ENCODE measurements at places on chromosomes 11 and 22.
A peak's percentile ranks its signal among the peaks of the same experiment; 100 is the strongest.

GRCh38 chr22:44225091-44225689 is 44.5 kb downstream of the PARVG start:
- no peak for DNase-seq

GRCh38 chr11:41005986-41006385 is 453.5 kb downstream of the LRRC4C start:
- DNase-seq, result no peak

DNA sequence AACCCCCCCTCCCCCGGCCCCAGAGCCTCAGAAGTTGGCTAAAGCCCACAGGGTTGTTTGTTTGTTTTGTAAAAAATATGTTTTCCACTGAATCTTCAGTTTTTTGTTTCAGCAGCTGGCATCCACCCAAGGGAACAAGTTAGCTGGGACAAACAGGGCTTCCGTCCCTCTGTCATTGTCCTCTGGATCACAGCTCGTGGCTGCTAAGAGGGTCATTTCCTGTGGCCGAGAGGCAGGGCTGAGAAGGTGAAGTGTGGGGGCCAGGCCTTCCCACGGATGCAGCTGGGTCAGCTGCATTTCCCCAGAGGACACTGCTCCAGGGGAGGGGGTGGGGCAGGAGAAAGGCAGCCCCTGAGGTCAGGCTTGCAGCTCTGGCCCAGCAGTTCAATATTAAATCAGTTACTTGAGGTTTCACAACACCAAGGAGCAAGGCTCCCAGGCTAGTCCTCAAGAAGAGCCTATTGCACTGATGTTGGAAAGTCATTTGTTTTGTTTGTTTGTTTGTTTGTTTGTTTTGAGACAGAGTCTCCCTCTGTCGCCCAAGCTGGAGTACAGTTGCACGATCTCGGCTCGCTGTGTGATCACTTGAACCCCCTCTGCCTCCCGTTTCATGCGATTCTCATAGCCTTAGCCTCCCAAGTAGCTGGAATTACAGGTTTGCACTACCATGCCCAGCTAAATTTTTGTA is 34.4 kb upstream of the SMTN start:
- DNase-seq, result no peak

GRCh38 chr22:41612603-41613306 is 8.1 kb downstream of the DESI1 start:
- no peak for DNase-seq

- DNase-seq, result no peak
Observed at GRCh38 chr11:8369592-8370205, 106.0 kb upstream of the LMO1 start.

DNA sequence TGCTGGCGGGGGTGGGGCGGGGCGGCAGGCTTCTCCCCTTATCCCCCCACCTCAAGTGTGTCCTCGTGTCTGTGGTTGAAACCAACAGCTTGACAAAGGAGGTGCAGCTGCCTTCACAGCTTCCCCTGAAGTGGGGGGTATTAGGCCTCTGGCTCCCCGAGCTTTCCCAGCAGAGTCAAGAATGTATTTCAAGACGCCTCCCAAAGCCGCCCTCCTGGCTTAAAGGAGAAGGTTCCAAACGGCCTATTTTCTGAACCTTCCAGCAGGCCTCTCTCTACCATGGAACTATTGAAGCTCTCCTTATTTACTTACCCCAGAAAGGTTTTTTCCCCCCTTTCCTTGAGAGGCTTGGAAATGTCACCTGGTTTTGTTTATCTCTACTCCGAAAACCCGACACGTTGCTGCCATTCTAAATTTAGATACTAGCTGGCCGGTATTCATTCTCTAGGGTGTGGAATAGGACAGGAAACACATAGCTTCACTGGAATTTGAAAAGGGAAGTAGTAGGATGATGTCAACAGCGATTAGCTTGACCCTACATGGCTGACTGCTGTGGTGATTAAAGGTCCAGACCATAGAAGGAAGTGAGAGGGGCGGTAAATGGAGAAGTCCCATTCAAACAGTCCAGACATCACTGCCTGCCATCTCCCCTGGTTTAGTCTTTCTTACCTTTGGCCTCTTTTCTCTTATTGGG is 671 bp upstream of the PICALM start:
- DNase-seq, result no peak

- DNase-seq, result no peak
Observed at GRCh38 chr11:47123094-47123493, 53.6 kb downstream of the ARFGAP2 start.

DNA sequence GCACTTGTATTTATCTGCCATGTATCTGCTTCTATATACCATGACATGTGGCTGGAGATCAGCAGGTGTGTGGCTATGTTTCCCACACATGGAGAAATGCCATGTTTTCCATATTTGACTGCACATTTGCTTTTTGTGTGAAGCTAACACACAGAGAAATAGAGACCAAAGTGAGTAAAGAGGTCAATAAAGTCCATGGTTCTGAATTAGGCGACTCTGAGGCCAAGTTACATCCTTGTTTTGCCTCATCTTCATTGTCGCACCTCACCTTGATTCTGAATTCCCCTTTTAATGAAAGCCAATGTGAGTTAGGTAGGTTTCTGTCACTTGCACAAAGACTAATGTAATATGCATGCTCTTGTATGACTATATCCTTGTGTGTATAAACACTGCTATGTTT is 194.1 kb downstream of the INSC start:
- no peak for DNase-seq

- no peak for DNase-seq
Observed at GRCh38 chr11:85029964-85030363, 597.2 kb downstream of the DLG2 start.

- DNase-seq, result no peak
Observed at GRCh38 chr11:23865341-23865975, 631.4 kb upstream of the LUZP2 start.

DNA sequence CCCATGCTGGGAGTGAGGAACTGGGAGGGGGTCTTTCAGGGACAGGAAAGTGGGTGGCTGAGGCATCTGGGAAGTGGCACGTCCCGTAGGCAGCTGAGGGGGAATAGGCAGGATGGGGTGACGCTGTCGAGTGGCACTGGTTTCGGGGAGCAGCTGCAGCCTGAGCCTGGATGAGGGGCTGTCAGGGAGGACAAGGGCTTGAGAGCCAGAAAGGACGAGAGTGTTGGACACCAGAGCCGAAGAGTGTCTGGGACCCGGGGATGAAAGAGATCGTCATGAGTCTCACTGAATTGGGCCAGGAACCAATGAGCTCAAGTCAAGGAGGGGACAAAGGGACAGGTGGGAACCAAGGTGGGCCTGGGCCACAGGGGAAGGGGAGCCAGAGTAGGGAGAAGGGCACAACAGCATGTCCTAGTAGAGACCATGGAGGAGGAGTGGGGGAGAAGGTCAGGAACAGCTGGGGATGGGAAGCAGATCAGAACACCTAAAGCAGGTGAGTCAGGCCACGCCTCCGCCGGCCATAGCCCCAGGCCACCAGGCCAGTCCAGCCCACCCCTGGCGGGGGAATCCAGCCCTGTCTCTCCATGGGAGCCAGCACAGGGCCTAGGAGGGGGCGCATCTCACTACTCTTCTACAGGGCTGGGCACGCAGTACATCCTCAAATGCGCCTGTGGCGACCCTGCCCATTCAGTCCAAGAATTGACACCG is 4.2 kb downstream of the RAB3IL1 start:
- DNase-seq, result no peak

GRCh38 chr22:27435844-27436576 is 365.5 kb downstream of the MN1 start:
- no peak for DNase-seq

- DNase-seq, result no peak
Observed at GRCh38 chr11:114821621-114822412, 143.5 kb downstream of the NXPE2 start.

DNA sequence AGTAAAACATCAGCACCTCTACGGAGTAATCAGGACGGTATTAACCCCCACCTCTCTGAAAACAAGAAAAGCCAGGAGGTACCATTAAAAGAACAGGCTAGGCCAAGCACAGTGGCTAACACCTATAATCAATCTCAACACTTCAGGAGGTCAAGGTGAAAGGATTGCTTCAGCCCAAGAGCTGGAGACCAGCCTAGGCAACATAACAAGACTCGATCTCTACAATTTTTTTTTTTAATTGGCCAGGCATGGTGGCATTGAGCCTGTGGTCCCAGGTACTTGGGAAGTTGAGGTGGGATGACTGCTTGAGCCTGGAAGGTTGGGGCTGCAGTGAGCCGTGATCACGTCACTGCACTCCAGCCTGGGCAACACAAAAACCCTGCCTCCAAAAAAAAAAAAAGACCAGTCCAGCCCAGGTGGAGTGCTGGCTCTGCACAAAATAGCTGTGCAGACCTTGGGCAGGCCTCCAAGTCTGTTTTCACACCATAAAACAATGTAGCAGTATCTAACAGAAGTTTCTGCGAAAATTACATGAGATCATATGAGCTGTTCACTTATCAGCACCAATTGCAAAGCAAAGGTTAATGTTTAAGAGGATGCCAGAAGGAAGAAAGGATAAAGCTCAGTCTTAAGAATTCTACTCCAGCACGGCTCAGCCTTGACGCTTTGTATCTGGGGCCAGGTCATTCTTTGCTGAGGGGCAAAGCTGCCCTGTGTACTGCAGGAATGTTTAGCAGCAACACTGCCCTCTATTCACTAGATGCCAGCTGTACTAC is 14.8 kb downstream of the CHKA start:
- no peak for DNase-seq

DNA sequence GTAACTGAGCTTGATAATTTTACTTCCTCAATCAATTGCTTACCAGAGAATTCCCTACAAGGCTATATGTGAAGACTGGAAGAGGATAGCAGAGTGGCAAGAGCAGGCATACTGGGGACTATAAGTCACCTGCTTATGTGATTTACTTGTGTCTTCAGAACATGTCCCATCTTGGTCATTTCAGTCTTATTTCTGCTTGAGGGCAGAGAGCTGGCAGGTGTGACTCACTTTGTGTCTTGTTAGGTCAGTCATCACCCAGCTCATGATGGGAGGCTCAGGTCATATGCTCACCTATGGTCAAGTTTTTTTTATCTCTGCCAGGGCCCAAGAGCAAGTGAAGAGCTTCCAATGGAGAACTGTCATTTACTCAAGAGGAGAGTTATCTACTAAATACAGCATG is 6.2 kb downstream of the SRSF8 start:
- DNase-seq, result no peak

GRCh38 chr22:44347549-44347948 is 34.8 kb upstream of the SHISAL1 start:
- DNase-seq, result no peak

GRCh38 chr22:26055693-26056092 is 113.6 kb upstream of the SEZ6L start:
- no peak for DNase-seq

GRCh38 chr11:41714101-41714500 is 254.6 kb upstream of the LRRC4C start:
- DNase-seq, result no peak

DNA sequence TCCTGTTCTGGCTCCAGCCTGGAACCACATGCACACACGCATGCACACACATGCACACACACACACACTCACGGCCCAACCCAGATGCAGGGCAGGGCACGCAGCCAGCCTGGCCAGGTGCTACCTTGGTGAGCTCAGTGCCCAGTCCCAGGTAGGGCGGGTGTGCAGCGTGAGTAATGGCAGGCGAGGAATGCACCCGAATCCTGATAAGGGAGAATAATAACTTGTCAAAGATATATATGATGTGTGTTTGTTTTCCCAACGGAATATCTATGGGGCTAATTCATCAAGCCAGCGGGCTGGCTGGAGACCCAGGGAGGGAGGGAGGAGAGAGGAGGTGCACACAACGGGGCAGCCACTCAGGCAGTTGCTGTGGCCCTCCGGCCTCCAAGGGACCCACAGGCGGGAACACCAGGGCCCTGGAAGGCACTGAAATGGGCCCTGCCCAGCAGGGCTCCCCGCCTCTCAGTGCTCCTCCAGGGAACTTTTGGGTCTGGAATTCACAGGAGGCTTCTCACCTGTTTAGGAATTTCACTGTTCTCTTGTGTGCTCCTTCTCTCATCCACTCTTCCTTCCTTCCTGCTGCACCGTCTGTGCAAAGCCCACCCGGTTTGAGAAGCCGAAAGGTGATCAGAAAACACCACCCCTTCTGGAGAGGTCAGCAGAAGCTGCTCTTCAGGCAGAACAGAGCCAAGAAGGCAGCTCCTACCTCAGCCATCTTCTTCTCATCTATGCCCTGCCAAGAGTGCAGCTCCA is 79.0 kb downstream of the BUD13 start:
- DNase-seq, result peak; percentile 43

DNA sequence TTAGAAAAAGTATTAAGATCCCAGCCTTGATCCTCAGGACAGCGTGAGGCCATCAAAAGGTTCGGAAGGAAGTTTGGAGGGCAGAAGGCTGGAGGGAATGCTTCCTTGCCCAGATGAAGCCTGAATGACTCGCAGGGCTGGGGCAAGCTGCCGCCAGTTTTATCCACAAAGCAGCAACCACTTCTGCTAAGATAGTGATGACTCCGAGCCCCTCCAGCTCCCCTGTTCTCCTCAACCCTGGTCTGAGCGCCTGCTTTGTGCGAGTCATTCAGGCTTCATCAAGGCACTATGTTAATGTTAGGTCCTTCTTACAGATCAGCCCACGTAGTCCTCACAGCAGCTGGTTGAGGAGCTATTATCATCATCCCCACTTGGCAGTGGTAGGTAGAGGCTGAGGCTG is 158.8 kb downstream of the COMMD9 start:
- DNase-seq, result no peak

GRCh38 chr11:2909133-2909902 is 19.9 kb downstream of the PHLDA2 start:
- no peak for DNase-seq

DNA sequence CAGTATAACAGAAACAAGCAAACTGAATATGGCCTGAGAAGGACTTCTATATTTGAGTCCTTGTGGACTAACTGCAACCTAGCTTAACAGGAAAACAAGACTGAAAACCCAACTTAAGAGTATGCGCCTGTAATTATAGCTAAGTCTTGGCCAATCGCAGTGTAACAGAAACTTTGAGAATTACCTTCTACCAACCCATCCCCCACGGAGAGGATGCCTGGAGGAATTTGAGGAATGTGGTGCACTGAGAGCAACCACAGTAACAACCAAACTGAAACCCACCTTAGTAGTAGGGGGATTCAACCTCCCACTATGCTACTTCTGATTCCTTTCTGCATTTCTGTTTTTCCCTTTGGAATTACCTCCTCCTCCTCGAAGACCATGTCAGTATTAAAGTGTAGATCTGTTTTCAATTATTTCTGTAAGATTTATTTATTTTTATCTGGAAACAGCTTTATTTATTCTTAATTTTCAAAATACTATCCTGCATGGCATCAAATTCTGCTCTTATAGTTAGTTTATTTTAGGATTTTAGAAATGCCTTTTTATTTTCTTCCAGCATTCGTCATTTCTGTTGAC is 393.6 kb downstream of the KCNA4 start:
- no peak for DNase-seq

DNA sequence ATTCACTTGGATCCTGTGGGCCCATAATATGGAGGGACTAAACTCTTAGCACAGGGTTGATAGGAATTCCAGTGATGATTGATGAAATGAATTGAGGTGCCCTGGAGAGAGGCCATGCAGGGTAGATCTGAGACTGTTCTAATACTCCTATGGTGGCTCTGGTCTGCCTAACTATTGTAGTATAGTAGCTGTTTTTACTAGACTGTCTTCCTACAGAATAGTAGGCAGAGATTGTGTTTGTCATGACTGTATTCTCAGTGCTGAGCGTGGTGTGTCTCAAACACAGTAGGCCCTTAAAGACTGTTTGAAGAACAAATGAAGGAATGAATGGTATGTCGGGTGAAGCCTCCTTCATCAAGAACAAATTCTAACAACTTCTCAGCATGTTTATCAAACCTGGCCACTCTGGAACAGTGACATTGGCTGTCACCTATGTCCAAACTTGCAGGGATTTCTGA is 107.0 kb upstream of the SESN3 start:
- no peak for DNase-seq

Measured in activated CD8-positive, alpha-beta memory T cell treated with anti-CD3 and anti-CD28 coated beads, Interleukin-2, amount 50 U/mL, for 48 hours (primary cell).